ENCODE measurements at places on chromosomes 3 and 15.

DNA sequence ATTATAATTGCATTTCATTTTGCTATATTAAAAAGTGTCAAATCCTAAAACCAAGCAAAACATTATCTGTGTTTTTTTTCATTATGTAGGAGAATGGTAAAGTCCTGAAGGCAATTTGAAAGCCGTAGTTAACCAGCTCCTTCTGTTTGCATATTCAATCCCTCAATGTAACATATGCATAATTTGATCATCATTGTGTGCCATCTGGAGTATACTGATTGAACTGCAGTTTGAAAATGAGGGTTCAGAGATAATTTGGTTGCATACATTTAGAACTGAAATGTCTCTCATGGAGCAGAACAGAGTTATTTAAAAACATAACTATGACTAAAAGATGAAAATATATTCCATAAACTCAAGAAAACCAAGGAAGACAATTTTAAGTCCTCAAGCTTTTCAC lies 518.6 kb downstream of the GBE1 start:
- DNase-seq = peak; percentile 53

- DNase-seq = no peak
Measured at GRCh38 chr3:157746391-157746790, 243.2 kb upstream of the VEPH1 start.

DNA sequence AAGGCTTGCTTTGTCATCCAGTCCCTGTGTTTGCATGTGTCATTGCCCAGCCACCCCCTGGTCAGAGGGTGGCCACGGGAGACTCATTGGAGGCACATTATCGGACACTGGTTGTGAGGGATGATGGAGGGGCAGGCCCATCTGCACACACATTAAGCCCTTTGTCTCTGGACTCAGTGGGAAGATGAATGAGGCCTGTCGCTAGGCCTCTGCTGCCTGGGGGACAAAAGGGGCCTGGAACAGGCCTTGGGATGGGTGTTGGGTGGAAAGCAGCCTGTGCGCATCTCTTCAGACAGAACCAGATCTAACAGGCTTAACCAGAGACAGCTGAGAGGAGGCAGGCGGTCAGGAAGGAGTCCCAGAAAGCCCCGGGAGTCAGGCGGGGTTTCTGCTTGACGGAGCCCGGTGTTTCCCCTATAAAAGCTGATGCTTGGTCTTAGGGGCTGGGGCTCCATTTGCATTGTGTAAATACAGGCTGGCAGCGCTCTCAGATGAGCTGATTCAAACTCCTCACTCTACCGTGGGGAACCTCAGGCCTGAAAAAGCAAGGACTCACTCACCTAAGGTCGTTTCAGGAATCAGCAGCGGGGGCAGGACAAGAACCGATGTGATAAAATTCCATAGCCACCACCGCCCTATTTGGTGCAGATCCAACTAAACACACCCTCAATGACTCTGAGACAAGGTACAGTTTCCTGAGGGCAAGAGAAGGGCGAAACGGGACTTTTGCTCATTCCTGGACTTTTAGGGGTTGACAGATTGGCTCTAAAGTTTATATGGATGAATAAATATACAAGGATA lies 17.1 kb upstream of the SKIC8 start:
- DNase-seq = no peak

DNA sequence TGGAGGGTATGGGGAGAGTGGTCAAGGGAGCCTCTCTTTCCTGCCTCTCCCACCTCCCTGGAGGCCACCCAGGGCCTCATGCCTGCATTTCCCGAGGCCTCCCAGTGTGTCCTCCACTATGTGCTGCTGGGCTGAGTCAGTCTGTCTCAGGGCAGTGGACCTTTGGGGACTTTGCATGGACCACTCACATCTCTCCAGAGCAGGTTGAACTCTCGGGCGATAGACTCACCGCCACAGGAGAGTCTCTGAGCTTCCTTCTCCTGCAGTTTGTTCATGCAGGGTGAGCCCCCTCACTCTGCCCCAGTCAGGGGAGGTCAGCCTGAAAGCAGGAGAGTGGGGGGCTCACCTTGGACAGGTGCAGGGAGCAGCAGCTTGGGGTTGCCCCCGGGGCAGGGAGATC lies 60.5 kb upstream of the SEC22A start:
- DNase-seq = no peak

DNA sequence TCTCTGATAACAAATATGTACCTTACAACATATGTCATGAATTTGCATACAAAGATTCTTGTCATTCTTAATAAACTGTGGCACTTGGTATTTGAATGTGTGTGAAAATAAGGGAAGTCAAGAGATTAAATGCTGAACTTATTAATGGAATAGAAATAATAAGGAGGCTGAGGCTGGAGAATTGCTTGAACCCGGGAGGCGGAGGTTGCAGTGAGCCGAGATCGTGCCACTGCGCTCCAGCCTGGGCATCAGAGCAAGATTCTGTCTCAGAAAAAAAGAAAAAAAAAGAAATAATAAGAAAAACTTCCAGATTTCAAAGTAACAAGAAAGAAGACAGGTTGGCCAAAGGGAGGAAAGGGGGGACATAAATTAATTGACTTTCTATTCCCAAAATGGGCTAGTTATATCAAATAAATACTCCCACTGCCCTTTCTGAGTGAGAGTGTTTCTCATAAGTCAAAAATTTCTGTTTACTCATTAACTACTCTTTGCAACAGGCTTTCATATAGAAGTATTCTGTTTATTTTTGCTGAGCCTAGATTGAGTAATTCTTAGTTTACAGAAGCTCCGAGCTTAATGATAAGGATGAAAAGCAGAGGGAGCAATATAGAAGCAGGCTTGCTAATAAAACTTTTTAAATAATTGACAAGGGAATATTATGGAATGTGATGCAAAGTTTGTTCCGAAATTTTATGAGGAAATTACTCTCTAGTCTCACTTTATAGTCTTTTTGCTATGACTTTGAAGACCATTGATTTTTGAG lies 25.6 kb downstream of the KNG1 start:
- no peak for DNase-seq

DNA sequence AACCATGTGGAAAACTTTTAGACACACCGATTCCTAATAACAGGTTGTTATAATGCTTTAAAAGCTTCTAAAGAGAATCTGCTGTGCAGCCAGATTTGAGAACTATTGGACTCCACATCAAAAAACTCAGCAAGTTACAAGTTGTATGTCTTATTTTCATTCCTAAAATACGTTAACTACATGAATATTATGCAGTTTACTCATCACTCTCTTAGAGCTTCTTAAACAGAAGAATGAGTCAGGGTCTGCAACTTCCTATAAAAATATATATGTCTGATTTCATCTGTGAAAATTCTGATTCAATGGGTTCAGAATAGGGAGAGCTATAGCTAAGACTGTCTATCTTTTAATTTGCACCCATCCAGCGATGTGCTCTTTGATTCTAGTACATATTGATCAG lies 244.2 kb upstream of the EPHA3 start:
- no peak for DNase-seq

GRCh38 chr15:69661446-69661845 lies 208.8 kb downstream of the RPLP1 start:
- DNase-seq = no peak

All from hematopoietic multipotent progenitor cell treated with erythropoietin and hydrocortisone succinate and interleukin-3 and kit ligand, for 4 days (in vitro differentiated cells).